ENCODE measurements at places on chromosomes 5 and 9.
A peak's percentile ranks its signal among the peaks of the same experiment; 100 is the strongest.

GRCh38 chr9:125433461-125434011 lies 171.9 kb downstream of the GAPVD1 start:
- DNase-seq, result no peak

DNA sequence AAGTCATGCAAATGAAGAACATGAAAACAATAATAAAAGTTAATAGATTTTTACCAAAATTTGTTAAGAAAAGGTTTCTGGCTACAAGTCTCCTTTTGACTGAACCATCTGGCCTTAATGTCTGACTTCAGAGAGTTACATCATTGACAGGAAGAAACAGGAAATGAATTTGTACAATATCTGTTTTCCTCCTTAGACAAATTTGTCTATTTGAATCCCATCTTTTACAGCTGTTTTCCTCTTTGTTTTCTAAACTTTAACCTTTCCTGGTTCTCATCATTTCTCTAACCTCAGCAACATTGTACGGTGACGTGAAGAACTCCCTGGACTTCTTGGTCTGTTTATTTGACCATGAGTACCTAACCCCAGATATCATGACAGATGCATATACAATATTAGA lies 567.5 kb upstream of the RIOK2 start:
- no peak for DNase-seq

DNA sequence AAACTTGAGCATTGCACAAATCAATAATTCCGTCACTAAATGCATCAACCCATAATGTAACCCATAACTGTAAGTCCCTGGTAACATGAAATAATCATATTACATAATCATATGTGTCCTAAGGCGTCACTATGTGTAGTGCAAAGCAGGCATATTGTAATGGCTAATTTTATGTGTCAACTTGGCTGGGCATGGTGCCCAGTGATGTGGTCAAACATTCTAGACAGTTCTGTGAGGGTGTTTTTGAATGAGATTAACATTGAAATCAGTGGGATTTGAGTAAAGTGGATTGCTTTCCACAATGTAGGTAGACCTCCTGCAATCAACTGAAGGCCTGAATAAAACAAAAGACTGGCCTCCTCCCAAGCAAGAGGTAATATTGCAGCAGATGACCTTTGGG lies 794.4 kb upstream of the ACO1 start:
- DNase-seq, result no peak

GRCh38 chr5:7261049-7261448 lies 134.9 kb upstream of the ADCY2 start:
- DNase-seq, result no peak

DNA sequence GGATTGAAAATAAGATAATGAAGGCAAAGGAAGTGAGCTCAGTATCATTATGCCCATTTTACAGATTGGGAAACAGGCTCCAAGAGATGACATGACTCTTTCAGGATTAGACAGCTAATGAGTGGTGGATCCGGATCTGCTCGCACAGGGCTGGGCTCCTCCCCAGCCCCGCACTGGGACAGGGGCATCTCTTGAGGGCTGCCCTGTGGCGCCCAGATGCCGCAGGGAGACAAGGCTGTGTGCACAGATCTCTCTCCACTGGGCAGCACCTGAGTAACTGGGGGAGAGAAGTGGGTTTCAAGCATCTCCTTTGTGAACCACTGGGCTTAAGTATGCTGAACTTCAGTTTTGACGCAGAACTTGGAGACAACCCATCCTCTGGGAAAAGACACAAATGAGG lies 43.9 kb downstream of the ADAMTS2 start:
- no peak for DNase-seq

- DNase-seq, result no peak
Observed at GRCh38 chr9:128913048-128913900, 7.5 kb upstream of the PHYHD1 start.

DNA sequence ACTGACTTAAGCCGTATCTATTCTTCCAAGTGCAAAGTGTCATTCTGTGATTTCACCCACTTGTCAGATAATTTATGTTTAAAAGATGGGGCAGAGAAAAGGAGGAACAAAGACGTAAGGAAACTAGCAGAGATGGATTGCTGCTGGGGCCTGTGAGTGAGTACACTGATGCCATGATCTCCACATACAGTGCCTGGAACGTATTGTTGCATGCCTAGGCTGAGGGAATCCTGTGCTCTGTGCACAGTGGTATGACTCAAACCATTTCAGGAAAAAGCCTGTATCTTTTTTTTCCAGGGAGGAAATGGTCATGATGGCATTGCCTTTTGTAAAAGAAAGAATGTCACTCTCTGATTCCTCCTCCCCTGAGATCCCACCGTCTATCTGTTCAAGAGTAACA lies 359.5 kb upstream of the ADAMTS16 start:
- no peak for DNase-seq

GRCh38 chr9:133994353-133995011 lies 2.4 kb upstream of the VAV2 start:
- peak; percentile 9 for DNase-seq

GRCh38 chr9:98727428-98727827 lies 18.7 kb upstream of the GABBR2 start:
- DNase-seq, result no peak

DNA sequence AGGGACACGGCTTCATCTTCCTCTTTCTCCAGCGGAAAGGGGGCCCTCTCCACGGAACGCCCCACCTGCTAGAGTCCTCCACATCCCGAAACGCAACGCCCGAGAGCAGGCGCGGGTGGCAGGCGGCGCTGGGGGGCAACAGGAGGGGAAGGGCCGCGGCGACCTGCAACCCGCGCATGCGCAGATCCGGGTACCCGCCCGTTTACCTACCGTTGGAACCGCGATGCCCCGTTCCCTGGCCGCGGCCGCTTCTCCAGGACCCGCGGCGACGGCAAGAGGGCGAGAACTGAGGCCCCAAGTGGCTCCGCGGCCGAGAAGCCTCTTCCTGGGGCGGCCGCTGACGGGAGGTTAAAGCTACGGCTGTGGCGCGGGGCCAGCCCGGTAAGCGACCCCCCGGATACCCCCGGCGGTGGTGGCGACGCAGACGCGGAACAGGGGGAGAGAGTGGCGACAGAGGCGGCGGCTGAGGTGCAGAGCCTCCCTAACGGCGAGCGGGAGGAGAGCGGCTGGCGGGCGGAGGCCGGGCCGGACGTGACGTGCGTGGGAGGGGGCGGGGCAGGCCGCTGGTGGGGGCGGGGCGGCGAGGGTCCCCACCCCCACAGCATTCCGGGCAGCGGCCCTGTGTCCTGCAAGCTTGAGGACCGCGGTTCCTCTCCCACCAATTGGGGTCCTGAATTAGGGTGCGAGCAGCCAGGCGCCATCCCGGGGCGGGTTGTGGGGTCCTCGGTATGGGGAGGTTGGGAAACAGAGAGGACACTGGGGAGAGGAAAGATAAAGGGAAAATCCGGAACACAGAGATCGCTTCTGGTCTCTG lies at the start of gene FAM13B:
TSS of gene FAM13B (minus strand) at position 508 of the 814 bp plus-strand sequence. CDS start 13,968 bp downstream, outside the sequence.
- peak; percentile 81 for DNase-seq

- DNase-seq, result no peak
Observed at GRCh38 chr9:107705521-107705920, 216.0 kb upstream of the KLF4 start.
